ENCODE measurements at places on chromosomes 13 and 19.

DNA sequence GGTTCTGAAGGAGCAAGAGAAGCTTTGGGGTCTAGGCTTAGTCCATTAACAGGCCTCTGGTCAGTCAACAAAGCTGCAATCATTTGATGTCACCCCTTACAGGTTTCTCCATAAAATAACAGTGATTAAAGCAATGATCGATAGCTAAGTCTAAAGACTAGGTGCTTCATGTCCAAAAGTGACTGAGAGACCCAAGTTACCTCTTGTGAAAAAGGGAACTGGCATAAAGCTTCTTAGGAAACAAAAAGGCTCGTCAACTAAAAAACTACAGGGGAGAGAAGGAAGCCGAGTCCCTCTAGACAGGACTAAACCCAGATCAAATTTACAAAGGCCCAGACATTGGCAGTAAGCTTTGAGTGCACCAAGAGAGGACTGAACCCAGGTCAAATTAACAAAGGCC is 2.2 kb downstream of the DCUN1D2 start:
- DNase-seq: no peak

DNA sequence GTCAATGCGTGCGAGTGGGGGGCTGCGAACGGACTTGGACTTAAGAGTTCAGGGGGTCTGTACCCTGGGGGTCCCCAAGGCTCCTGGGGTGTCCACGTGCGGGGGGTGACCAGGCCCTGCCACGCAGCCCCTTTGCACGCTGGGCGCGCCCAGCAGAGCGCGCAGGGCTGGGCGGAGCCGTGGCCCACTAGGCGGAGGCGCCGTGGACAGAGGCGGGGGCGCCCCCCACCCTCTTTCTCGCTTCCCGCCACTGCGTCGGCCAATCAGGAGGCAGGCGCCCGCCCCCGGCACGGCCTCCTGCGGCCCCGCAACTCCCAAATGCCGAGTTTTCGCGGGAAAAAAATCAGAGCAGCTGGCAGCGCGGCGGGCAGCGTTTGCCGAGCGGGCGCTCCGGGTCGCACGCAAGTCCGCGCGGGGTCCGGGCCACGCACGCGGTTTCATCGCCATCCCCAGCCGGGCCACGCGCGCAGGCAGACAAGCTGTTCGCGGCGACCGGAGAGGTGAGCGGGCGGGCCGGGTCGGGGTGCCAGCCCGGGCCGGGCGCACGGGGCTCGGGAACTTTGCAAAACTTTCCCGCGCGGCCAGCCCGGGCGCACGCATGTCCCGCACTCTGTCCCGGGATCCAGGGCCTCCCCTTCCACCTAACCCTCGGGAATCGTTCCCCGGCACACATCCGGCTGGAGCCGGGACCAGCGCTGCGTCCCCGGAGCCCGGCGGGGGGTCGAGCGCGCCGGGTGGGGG is at the start of gene UHRF1:
Gene UHRF1, plus strand, starts transcription at position 346 of the 741 bp plus-strand sequence. CDS start 1,385 bp downstream, outside the sequence.
- DNase-seq: no peak

DNA sequence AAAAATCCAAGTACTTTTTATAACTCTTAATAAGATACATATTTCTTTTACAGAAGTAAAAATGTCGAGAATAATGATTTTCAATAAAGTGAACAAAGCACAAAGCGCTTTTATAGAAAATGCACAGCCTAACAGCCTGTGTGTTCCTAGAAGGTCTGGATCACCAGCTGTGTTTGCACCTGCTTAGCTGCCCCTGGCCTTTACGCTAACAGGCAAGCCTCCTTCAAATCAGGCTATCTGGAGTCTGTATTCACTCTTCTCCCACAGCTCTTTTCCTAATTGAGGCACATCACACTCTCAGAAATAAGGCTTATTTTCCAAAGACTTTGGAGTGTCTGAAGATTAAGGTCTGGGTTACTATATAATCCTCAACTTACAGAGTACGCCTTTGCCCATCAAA is 183.1 kb downstream of the LHFPL6 start:
- DNase-seq: peak; percentile 37

DNA sequence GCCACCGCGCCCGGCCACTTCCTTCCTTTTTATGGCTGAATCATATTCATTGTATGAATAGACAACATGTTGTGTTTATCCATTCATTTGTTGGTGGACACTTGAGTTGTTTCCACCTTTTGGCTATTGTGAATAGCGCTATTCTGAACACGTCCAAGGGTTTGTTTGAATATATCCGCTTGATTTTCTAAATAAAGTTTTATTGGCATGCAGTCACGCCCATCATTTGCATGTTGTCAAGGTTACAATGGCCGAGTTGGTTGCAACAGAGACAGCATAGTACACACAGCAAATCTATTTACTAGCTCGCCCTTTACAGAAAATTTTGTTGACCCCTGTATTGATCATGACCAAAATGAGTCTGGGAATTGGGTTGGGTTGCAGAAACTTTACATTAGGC is 43.5 kb downstream of the COLGALT1 start:
- DNase-seq: no peak

- DNase-seq: no peak
Measured at GRCh38 chr13:108182652-108183051, 32.7 kb downstream of the LIG4 start.

- DNase-seq: no peak
Measured at GRCh38 chr19:47707135-47707925, 5.9 kb upstream of the EHD2 start.

Data from cerebellar nuclear complex (tissue), 1 donor.